ENCODE measurements at places on chromosomes 16 and 17.

DNA sequence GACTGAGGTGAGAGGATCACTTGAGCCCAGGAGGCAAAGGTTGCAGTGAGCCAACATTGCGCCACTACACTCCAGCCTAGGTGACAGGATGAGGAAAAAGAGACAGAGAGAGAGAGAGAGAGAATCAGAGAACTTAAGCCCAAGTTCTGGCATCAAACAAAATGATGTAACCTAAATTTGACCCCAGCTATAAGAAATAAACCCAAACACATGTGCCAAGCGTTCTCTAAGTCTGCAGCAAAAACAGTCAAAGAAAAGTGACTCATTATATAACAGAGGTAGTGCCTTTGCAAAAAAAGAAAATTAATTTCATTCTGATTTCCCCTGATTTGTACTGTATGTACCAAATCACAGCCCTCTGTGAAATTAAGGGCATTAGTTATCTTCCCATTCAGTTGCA lies 89.5 kb downstream of the CDH11 start:
- DNase-seq, result no peak

GRCh38 chr17:9519583-9520272 lies 55.9 kb downstream of the STX8 start:
- no peak for DNase-seq

DNA sequence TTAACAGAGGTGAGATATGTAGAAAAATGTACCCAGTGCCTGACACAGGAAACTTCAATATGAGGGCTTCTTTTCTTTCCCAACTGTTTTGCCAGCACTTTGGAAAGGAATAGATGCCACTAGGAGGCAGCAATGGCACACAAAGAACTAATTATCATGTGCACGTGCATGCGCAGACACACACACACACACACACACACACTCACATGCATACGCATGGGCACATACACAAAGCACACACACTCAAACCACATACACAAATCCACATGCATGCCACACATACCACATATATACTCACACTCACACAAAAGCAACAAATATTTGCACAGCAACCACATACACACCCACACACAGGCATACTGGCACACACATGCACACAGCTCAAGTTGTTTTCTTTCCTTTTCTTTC lies 8.8 kb upstream of the CEP112 start:
- peak; percentile 77 for DNase-seq

DNA sequence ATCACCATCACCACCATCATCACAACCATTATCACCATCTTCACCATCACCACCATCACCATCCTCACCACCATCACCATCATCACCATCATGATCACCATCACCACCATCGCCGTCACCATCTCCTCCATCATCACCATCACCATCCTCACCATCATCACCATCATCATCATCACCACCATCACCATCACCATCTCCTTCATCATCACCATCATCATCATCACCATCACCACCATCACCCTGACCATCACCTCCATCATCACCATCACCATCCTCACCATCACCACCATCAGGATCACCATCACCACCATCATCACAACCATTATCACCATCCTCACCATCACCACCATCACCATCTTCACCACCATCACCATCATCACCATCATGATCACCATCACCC lies 14.1 kb downstream of the SCNN1B start:
- DNase-seq, result no peak

DNA sequence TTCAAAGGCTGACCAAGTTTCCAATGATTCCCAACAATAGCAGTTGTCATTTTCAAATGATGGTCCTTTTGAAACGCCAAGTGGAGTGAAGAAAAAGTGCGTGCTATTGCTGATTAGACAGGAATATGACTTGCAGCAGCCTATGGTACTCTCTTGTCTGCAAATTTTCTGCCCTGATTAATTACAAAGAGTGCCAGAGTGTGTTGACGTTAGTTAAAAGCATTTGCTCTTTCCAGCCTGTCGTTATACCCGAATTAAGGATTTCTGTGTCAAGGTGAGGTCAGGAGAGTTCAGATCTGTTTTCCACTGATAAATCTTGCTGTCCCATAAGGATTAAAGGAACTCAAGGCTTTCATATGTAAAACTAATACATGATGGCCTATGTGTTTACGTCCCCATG lies 75.0 kb upstream of the ADAMTS18 start:
- no peak for DNase-seq

- DNase-seq, result no peak
Observed at GRCh38 chr16:26382586-26382985, 684.1 kb upstream of the C16orf82 start.

- DNase-seq, result no peak
Observed at GRCh38 chr16:10569621-10570020, 10.8 kb downstream of the EMP2 start.

- DNase-seq, result no peak
Observed at GRCh38 chr17:20189302-20189701, 180.1 kb downstream of the SPECC1 start.

GRCh38 chr17:48132385-48132784 lies 24.8 kb downstream of the SNX11 start:
- no peak for DNase-seq

DNA sequence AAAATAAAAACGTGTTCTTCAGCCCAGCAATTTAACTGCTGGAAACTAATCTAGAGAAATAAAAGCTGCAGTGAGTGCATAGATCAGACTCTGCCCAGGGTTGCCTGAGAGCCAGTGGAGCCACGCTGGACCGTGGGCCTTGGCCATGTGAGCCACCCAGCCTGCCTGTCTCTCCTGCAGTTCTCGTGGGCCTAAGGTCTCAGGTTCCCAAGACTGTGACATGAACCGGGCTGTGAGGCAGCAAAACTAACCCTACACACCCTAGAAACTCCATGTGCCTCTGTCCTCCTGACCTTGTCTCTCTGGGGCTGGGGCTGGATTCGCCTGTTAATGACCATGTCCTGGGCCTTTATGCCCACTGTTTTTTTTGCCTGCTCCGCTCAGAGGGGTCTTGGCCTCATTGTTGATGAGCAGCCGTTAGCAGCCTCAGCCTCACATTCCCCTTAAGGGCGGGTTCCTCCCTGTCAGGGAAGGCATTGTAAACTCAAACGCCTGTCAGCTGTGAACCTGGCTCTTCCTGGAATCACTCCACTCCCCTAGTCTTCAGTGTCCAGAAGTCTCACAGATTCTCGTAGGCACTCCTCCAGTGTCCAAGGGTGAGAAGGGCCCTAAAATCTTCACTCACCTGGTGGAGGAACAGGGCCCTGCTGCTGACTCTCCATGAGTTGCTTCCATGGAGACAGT lies 16.9 kb downstream of the C16orf90 start:
- no peak for DNase-seq

DNA sequence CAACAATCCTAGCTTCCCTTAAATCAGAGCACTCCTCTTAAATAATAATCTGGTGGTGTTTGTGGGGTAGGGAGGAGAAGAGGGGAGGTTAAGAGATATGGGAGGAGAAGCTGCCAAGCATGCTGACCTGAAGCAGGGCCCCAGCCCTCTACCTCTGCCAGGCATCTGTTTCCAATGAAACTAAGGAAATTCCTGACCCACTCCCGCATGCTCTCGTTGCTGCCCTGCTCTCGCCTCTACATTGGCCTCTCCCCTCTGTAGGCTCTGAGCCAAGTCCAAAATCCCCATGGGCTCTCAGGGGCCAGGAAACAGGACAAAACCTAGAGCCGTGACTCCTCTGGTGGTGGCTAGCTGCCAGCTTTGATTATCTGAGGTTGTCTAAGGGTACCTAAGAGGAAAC lies 559.5 kb upstream of the CDH11 start:
- no peak for DNase-seq

DNA sequence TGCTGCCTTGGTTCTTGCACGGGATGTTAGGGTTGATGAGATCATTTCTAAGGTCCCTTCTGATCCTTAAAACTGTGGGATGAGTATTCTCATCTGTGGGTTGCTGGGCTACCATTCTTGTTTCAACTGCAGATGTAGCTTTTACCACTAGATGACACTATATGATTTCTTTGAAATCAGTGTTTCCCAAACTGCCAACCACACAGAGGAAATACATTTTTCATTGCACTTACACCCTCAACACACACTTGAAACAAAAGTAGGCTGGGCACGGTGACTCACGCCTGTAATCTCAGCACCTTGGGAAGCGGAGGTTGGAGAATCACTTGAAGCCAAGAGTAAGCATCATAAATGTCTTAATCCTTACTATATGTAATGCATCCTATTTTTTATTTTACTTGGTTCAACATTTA lies 15.3 kb downstream of the LCMT1 start:
- DNase-seq, result peak; percentile 48

- DNase-seq, result no peak
Observed at GRCh38 chr17:5399767-5400166, 19.7 kb downstream of the NUP88 start.

DNA sequence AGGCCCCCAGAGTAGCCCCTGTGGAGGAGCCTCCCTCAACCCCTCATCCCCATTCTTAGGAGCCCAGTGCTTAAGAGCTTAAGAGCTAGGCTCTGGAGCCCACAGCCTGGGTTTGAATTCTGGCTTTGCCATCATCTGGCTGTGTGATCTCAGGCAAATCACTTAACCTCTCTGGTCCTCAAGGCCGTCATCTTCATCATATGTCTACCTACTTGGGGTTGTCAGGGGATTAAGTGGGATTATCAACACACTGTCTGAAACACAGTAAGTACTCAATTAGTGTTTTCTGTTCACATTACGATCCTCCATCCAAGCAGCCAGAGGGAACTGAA lies 4.8 kb downstream of the SREBF1 start:
- DNase-seq, result no peak

DNA sequence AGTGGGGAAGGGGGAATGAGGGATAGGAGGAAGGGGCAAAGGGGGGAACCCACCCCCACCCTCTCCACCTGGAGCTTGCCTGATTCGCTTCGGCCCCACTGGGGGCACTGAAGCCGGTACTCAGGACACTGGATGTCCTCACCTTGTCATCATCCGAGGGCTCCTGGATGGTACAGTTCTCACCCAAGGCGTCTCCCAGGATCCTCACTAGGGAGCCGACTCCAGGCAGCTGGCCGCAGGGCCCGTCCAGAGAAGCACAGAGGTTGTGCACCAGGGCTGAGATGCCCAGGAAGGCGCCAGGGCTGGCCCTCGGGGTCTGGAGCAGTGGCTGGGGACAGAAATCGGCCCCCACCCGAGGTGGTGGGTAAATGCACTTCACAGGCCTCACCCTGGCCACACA lies 92.3 kb downstream of the LITAF start:
- DNase-seq, result no peak

- no peak for DNase-seq
Observed at GRCh38 chr17:29664743-29665480, 42.2 kb upstream of the CORO6 start.

- DNase-seq, result no peak
Observed at GRCh38 chr17:69030169-69030568, 30.6 kb downstream of the ABCA9 start.

GRCh38 chr16:58814348-58814801 lies 80.3 kb upstream of the GOT2 start:
- DNase-seq, result peak; percentile 18

DNA sequence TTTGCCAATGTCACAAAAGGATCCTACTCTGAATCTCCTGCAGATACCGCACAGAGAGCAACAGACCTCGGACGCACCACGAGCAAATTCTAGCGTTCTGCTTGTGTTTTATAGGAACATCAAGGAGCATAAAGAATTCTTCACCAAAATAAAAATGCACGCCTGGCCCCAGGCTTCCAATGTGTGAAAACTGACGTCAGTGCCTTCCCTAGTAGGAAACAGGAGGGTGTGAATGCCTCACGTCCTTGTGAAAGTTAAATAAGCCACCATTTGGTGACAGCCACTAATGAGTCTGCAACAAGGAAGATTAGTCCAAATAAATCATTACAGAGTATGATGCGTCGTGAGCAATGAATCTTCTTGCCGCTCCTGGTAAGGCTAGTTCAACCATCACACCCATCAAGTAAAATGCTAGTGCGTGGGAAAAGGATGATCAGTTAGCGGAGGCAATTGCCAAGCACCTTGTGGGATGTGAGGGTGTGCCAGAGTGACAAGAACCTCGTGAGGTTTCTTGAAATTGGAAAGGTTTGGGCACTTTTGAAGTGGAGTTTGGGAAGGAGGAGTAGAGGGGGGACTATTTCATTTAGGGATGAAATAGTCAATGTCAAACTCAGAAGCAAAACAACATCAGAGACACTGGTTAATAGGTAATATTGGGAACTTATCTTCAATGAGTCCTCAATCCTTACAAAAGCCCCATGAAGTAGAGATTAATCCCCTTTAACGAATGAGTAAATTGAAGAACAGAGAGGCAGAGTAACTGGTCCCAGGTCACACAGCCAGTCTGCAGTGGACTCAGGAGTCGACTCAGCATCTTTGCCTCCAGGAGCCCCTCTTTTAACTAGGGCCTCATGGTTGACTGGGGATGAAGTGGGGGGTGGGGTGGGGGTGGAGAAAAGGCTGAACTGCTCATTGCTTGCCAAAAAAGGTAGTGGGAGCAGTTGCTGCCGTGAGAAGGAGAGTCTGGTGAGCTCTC lies 238.8 kb downstream of the SLC39A11 start:
- peak; percentile 12 for DNase-seq

DNA sequence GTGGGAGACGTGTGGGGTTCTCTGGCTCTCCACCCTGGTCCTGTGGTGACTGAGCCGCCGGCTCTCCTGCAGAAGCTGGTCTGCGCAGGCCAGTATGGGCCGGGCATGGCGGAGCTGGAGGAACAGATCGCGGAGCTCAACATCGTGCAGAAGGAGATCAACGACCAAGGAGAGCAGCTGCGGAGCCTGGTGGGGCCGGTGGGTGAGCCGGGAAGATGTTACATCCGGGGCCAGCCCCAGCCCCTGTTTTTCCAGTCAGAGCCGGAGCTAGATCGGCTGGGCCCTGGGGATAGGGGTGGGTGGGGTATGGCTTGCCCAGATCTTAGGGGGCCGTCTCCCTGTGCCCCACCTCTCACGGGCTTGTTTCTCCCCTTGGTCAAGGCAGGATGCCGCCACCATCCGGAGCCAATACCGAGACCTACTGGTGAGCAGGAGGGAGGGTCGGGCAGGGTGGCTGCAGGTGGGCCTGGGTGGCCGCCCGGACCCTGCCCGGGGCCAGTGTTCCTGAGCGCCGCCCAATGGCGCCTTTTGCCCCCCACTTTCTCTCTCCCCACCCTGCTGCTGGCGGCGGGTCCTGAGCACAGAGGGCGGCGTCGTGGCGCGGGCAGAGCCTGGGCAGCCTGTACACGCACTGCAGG lies 5.0 kb downstream of the EVPLL start:
- no peak for DNase-seq

- DNase-seq, result no peak
Observed at GRCh38 chr17:62611728-62612127, 15.7 kb upstream of the MRC2 start.

GRCh38 chr17:7982666-7983065 lies 19.7 kb upstream of the GUCY2D start:
- DNase-seq, result no peak

- DNase-seq, result no peak
Observed at GRCh38 chr17:4003501-4004421, 39.5 kb upstream of the ATP2A3 start.

All from NCI-H2081 (cell line).